ENCODE measurements at places on chromosomes 1 and 21.

- peak; percentile 24 for DNase-seq
Observed at GRCh38 chr1:31064718-31065309, 703 bp downstream of the PUM1 start.

- no peak for DNase-seq
Observed at GRCh38 chr1:175449306-175449705, 256.7 kb upstream of the KIAA0040 start.

DNA sequence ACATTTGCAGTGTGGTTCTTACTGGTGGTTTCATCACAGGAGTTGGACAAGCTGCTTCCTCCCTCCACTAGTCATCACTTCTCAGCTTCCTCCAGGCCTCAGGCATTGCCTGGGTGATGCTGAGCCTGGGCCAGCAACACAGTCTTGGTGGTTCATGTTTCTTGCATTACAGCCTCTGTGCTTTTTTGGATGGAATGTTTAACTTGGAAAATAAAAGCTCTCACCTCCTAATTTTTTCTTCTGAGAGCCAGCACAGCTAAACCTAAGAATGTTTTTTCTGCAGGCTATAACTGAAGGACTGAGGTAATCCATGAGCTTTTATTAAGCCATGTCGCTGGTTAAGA, 66.1 kb upstream of the RHOU start:
- DNase-seq, result peak; percentile 42

- no peak for DNase-seq
Observed at GRCh38 chr1:54947540-54947939, 32.9 kb upstream of the TMEM61 start.

DNA sequence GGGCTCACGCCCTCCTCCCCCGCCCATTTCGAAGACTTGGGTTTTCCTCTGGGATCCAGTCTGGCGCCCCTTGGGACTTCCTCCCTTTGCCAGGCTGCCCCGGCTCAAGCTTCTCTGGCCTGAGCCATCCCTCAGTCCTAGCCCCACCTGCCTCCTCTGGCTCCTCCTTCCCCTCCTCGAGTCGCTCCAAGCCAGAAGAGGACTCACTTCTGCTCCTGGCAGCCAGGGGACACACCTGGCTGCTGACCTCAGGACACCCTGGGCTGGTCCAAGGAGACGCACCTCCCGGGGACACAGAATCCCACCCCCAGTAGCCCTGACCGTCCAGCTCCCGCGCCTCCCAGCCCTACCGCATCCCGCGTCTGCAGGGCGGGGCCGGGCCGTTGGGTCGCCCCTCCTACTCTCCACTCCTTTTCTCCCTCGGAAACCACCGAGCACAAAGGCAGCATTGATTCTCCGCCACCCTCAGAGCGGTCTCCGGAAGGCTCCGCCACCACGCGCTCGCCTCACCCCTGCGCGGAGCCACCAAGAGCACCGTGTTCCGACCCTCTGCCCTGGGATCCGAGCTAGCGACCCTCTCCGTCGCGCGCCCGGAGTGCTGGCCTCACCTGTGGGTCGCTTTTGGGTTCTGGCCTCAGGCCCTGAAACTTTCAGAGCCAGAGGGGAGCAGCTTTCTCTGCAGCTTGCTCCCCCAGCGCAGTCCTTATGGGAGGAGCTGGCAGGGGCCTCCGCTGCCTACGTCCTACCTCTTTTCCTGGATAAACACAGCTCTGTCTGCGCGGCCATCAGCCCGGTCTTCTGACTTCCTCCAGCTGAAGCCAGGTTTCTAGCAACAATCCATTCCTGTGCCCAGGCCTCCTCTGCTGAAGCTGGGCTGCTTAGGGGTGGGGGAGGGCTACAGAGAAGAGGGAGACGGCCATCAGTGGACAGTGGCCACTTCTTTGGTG, at the start of gene C2CD4D:
C2CD4D (minus strand) TSS at position 364 of the 947 bp plus-strand sequence. CDS start 831 bp downstream, outside the sequence.
- peak; percentile 16 for DNase-seq

- DNase-seq, result peak; percentile 95
Observed at GRCh38 chr1:86774305-86775295, 70.2 kb downstream of the SH3GLB1 start.

DNA sequence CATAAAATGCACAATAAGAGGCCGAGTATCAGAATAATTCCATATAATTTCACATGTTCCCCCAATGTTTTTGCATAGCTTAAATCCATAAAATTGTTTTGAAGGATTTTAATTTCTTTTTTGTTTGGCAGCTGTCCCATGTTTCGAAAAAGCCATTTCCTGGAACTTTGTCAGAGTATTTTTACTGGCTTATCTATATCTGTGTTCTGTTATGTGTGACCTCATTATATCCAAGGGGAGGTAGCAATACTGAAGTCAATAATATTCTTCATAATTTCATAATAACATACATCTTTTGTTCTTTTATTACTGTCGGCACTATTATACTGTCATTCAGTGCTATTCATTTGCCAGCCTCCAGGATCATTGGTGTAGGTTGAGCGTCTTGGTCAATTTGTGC, 9.4 kb upstream of the BACH1 start:
- DNase-seq, result no peak

DNA sequence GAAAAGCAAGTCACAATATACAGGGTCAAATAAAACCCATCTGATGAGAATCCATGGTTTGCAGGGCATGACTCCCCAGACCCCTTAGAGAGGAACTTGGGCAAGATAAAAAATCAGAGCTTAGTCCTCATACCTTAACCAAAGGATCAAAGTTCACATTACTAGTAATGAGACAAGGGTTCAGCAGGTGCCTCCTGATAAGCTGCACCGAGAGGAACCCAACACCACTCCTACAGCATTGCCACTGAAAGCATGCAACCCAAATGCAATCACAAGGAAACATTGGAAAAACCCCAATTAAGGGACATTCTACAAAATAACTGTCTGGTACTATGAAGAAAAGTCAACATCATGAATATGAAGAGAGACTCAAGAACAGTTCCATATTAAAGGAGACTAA, 29.7 kb downstream of the CCDC185 start:
- DNase-seq, result no peak

DNA sequence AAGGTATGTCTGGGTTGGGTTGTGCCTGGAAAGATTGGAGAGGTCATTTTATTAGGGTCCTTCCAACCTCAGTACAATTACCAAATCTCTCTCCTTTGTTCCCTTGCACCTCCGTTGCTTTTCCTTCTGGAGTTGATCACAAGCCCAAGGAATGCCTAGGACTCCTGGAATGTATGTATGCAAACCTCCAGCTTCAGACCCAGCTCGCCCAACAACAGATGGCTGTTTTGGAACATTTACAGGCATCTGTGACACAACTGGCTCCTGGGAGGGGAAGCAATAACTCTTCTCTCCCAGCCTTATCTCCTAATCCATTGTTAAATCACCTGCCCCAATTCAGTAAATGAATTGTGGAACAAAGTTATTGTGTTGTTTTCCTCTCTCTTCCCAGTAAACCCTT, 8.3 kb downstream of the TSACC start:
- no peak for DNase-seq

DNA sequence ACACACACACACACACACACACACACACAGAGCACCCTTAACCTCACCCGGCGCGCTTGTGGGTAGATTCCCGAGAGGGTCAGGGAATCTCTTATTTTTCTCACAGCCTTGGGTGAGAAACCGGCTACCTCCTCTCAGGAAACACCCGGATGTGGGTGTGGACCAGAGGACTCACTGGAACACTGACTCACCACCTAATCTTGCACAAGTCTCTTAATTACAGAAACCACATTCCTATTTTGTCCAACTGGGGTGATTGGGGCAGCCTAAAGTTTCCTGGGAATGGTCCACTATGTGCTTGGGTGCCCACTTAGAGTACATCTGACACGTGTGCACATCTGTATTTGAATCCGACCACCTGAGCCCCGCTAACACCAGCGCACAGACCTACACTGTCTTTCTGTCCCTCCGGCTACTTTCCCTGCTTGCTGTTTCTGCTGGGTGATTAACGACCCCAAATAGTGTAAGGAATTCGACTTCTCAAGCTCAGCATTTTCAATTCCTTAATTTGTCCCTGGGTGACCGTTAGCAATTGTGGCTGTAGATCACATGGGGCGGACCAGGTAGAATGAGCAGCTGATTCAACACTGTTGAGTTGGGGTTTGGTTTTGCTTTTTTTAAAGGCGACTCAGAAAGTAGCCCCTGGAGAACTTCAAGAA, 14.0 kb upstream of the TBX15 start:
- DNase-seq, result peak; percentile 72

DNA sequence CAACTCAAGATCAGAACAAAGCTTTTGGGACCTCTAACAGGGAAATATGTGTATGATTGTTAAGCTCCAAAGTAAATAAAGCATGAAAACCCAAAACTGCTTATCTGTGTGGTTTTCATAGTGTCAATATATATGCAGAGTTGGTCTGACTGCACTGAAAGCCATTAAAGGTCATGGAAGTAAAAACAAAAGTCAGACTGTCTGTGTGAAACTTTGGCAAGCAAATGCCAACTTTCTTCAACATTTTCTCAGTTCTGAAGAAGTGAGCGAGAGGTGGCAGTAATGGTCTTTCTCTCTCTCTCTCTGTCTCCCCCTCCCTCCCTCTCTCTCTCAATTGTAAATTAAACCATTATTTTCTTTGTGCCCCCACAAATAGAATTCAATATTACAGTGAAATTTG, 100.1 kb upstream of the S1PR1 start:
- DNase-seq, result peak; percentile 50

DNA sequence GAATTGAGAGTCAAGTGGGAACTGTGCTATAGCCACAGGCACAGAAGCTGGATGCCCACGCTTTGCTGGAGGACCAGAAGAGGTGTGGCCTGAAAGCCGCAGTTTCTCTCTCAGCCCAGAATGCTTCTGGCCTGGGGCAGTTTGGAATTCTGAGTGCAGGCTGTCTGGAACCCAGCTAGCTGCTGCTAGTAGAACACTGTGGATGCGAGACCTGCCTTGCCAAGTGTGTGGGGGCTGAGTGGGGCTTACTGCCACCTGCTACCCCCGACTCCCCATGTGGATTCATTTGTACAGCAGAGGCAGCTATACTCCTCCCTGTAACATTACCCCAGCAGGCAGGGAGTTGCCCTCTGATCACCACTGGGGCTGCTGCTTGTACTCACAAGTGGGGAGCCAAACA, 12.2 kb downstream of the ADAMTS1 start:
- DNase-seq, result no peak

DNA sequence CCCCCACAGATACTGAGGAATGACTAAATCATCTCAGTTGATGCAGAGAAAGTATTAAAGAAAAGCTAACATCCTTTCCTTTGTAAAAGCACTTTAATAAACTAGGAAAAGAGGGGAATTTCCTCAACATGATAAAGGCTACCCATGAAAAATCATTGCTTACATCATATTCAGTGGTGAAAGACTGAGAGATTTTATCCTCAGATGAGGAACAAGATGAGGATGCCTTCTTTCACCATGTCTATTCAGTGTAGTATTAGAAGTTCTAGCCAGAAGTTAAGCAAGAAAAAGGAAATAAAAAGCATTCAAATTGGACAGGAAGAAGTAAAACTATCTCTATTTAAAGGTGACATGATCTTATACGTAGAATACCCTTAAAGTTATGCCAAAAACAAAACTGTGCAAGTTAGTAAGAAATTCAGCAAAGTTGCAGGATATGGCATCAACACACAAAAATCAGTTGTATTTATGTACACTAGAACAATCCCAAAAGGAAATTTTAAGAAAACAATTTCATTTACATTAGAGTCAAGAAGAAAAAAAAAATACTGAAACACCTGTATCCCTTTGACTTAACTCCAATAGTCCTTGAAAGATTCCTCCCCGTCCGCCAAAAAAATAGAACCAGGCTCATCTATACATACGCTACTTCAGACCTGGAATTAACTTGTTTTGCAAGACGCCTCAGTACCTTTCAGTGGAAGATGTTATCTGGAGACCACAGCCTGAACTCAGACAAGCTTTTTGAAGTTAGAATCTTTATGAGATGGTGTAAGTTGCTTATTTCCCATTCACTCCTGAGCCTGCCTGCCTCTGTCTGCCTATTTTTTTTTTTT, 17.5 kb downstream of the ZMYM4 start:
- no peak for DNase-seq

DNA sequence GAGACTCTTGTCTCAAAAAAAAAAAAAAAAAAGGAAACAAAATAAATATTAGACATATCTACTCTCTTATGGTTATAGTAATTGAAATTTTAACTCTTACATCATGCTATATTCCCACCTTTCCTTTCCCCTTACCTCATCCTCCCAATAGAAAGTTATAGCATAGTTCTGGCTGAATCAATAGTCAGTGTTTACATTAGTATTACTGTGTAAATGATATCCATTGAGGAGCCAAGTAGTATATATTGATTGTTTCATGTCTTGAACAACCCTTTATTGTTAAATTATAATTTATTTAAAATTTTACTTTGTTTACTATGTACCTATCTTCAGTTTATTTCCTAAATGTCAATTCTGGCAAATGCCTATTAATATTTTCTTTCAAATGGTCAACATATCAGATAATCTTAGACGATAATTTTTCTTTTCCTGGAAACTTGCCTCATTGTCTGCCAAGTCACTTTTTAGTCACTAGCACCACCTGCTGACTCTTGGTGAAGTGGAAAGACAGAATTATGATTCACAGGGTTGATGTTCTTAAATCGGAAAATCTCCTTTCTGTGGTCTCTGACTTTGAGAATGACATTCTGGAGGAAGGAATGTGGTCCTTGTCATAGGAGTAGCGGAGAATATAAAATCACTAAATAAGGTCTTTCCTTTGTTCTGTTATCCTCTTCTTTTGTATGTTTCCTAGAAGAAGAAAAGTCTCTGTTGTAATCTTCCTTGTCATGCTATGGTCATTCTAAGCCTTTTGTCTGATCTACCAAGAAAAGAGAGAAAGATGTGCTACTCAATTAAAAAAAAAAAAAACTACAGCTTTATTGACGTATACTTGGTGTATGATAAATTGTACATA, 8.6 kb downstream of the HJV start:
- peak; percentile 86 for DNase-seq

- peak; percentile 25 for DNase-seq
Observed at GRCh38 chr1:96882096-96882495, 160.5 kb downstream of the PTBP2 start.

DNA sequence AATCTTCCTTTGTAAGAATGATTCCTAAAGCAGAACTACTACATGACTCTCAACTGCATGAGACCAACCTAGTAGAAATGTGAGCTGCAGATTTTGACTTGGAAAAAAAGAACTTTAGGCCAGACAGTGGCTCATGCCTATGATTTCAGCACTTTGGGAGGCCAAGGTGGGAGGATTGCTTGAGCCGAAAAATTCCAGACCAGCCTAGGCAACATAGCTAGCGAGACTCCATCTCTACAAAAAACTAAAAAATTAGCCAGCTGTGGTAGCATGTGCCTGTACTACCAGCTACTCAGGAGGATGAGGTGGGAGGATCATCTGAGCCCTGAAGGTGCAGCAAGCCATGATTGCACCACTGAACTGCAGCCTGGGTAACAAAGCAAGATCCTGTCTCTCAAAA, 24.7 kb upstream of the ITLN2 start:
- no peak for DNase-seq
